Inflammatory macrophage treated with lipopolysaccharide for 4 hours (primary cell): ENCODE measurements at places on chromosomes 16 and 17.

DNA sequence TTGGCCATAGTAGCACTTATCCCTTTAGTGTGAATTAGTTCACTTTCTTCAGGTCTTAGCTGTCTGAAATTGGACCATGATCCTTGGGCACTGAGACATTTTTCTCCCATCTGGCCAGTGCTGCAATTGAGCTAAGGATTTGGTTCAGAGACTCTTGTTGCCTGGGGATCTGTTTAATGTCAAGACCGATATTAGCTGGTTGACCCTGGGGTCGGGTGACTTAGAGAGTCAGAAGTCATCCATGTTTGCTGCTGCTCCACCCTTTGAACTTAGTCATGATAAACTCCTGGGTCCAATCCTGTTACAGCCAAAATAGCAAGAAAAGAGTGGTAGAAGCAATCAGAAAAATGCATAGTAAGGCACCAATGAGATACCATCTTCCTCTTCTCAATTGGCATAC, 45.8 kb upstream of the TOX3 start:
- DNase-seq, result no peak

- no peak for DNase-seq
Observed at GRCh38 chr16:53768593-53768992, 64.6 kb downstream of the FTO start.

- DNase-seq, result no peak
Observed at GRCh38 chr16:85310868-85311585, 198.8 kb upstream of the CIBAR2 start.

- DNase-seq, result no peak
Observed at GRCh38 chr16:1432388-1433262, 1.7 kb downstream of the PERCC1 start.

DNA sequence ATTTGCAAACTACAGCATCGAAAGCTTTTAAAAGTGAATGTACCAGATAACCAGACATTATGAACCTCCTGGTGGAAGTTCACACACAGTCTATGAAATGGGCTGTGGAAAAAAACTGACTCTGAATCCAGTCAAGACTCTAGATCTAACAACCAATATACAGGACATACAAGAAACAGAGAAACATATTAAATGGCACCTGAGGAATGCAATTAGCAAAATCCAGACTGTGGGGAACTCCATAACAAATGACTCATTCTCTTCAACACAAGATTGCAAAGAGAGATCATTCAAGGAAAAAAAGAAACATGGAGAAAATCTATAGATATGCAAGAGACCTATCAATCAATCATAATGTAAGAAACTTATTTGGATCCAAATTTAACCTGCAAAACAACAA, 119.0 kb downstream of the MYO1D start:
- DNase-seq, result no peak

DNA sequence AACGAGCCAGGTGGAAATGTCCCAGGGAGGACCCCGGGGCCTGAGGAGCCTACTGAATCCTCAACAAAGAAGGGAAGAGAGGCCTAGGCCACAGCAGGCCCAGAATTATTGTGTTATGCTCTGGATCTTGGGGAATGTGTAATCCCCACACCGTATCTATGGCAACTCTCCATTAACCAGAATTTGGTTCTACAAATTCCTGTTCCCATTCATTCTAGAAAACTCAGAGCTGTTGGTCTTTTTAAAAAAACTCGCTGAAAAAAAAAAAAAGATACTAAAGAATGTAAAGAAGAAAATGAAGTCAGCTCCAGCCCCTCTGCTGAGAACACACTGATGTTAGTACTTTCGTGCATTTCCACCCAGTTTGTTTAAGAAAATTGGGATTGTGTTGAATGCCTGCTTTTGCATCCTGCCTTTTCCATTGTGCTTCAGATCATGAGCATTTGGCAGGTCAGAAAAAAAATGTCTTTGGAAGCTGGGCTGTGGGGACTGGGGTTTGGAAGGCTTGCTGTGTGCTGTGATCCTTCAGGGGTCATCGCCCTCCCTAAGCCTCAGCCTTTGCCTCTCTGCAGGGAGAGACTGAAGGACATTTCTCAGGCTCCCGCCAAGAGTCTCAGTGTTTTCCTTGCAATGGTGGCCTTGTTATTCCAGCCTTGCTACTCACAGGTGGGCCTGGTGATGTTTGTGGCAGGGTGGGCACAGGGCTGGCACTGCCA, 69.5 kb downstream of the SREBF1 start:
- no peak for DNase-seq

- DNase-seq, result no peak
Observed at GRCh38 chr16:1277617-1278282, 21.9 kb downstream of the TPSD1 start.

GRCh38 chr16:70682239-70683145, 3.4 kb downstream of the MTSS2 start:
- no peak for DNase-seq
